Activated CD4-positive, alpha-beta T cell treated with anti-CD3 and anti-CD28 coated beads for 4 hours (primary cell): ENCODE measurements at places on chromosomes 2 and 18.

DNA sequence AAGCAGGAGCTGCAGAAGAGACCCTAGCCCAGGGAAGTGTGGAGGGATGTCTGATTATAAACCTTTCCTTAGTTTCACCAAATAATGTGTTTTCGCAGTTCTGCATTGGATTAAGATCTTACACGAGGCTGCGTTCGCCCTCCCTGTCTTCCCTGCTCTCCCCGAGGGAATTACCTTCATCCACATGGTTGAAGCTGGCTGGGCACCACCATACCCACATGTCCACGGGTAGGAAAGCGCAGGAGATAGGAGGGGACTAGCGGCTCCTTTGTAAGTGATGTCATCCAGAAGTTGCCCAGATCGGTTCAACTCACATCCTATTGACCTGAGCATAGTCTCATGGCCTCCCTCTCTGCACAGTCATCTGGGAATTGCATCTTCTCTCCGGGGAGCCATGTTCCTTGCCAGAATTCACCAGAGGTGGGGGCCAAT, 1.1 kb downstream of the TTL start:
- DNase-seq, result no peak

DNA sequence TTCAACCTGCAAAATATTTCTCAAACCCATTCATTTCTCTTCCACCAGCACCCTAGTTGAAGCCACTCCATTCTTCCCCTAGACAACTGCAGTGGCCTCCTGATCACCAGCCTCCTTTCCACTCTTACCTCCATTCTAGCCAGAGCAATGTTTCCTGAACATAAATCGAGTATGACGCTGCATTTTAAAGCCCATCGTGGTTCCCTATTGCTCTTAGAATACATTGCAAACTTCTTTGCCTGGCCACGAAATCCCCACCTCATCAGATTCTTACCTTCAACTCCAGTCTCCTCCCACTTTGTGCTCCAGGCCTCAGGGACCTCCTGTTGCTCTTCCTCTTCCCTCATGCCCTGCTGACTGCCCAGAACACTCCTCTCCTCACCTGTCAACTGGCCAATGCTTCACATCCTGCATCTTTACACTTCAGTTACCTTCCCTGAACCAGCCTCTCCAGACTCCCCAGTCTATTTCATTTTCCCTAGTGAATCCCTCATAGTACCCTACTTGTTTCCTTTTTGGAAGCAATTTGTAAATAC, 176.5 kb upstream of the CTAGE1 start:
- DNase-seq, result no peak

DNA sequence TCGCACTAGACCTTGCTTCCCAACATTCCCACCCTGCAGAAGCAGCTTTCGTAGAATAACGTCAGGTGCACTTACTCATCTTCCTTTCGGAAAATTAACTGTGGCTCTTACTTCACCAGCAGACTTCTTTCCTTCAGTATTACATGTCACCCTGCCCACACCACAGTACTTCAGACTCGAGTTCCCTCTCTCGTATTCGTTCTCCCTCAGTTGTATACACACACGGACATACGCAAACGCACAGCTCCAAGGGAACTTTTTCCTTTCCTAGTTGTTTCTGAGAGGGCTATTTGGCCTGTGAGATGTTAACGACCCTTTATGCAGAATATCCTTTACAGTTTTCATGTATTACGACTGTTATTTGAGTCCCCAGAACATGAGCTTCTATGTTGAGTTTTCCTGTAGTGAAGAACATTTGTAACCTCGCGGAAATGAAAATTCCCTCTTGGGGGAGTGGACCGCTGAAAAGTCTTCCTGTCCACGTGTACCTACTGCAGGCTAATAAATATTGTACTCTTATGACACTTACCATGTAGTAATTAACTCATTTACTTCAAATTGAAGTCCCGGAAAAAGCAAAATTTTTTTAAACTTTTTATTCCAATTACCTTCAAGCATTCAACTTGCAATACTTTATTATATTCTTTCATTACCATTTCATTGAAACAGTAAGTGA, 908 bp downstream of the ERLEC1 start:
- DNase-seq, result peak; percentile 13

DNA sequence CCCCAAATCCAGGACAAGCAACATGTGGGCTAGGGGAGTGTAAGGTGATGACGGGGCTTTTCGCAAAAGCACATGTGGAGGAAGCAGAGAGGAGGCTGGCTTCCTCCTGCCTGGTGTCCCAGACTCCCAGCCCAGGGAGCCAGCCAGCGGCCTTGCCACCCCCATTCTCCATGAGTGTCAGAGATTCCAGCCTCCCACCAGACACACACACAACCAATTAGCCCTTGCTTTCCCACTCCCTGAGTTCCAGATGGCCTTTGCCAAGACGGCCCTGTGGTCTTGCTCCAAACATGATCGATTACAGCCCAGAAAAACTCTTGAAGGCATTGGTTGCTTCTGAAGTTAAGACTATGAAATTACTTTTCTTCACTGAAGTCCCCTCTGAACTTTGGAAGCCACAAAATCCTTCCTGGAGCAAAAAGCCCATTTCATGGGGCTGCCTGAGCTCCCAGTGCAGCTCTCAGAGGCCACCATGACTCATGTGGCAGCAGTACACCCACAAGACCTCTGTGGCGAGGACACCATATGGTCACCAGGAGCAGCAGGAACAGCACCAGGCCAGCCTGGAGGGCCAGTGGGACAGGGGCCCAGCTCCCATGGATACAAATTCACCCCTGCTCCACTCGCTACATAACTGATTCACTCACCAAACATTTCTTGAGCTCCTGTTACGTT, 69.1 kb upstream of the PID1 start:
- no peak for DNase-seq

DNA sequence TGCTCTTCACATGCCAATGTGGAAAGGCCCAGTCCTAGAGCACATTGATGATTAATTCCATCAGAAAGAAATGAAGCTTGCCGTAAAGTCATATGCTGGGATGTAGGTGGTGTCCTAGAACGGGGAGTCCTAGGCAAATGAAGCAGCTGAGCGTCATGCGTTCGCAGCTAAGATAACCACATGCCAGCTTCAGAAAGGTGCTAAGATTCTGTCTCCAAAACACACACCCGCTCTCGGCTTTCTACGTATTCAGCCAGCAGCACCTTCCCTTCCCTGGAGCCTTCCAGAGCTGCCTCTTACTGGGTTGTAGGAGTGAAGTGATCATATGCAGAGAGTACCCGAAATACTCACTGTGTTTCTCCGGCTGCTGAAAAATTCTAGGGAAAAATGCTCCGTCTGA, 421.6 kb upstream of the ID2 start:
- no peak for DNase-seq

DNA sequence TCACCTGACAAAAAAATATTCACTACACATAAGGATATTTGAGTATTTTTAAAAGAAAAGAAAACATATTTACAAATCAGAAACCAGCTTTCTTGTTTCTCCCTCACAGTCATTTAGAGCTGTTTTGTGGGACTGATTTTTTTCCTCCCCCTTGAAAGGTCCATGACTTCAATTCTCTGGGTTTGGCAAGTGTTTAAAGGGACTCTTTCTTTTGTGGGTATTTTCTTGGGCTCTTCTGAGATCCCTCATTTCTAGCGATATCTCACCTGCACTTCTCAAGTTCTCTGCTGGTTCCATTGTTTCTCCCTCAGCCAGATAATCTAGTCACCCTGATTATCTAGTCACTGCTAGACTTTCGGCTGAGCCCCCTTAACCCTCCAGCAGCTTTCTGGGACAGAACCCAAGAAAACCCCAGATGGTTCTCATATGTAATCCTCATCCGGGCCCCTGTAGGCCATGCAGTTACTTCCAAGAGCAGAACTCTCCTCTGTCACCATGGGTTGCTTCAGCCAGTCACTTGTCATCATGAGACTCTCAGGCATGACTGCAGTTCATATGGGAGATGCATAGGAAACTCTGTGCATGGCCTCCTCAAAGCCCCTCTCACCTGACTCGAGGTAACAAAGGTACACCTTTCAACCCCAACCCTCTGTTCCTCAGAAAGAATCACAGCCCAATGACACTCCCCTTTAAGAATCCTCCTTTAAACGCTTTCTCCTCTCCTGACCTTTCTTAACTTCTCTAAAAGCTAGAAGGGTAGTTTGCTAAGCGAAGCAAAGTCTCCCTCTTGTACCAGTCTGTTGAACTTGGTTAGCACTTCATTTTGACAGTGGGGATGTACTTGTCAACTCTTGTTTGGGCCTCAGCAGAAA, 36.7 kb upstream of the ITGA4 start:
- DNase-seq, result no peak

- DNase-seq, result no peak
Measured at GRCh38 chr2:68320118-68320641, 431 bp upstream of the CNRIP1 start.

- no peak for DNase-seq
Measured at GRCh38 chr2:1375794-1376193, 37.5 kb upstream of the TPO start.

- DNase-seq, result no peak
Measured at GRCh38 chr2:70901227-70902066, 34.3 kb upstream of the ATP6V1B1 start.

DNA sequence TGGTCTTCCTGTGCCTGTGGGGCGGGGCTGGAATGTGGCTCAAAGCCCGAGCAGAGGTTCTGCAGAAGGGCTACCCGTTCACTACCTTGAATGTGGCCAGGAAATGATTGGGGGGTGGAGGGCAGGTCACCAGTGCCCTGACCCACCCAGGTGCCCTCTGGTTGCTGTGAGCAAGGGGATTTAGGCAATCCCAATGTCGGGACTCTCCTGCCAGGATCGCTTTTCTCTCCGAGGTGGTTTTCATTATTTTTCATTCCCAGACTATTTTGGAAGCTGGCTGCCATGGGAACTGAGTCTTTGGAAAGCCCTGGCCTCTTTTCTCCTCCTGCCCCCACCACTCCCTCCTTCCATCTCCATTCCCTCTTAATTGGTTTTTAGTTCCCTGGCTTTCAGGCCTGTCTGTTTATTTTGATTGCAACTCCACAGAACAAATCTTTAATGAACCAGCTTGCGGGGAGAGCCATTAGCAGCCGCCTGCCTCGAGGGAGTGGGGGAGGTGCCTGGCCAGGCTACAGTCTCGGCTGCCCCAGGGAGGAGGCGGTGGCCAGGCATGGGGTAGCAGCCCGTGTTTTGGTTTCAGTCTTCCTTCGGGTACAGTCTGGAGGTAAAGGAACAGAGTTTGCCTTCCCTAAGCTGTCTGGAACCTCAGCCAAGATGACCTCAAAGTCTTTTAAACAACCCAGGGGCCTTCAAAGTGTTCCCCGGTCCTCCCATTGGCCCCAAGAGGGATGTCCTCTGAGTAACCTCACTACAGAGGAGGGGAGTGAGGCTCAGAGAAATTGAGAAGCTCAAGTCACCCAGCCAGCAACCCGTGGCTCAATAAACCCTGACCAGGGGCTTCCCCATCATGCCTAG, 114.4 kb upstream of the HAAO start:
- DNase-seq, result no peak

DNA sequence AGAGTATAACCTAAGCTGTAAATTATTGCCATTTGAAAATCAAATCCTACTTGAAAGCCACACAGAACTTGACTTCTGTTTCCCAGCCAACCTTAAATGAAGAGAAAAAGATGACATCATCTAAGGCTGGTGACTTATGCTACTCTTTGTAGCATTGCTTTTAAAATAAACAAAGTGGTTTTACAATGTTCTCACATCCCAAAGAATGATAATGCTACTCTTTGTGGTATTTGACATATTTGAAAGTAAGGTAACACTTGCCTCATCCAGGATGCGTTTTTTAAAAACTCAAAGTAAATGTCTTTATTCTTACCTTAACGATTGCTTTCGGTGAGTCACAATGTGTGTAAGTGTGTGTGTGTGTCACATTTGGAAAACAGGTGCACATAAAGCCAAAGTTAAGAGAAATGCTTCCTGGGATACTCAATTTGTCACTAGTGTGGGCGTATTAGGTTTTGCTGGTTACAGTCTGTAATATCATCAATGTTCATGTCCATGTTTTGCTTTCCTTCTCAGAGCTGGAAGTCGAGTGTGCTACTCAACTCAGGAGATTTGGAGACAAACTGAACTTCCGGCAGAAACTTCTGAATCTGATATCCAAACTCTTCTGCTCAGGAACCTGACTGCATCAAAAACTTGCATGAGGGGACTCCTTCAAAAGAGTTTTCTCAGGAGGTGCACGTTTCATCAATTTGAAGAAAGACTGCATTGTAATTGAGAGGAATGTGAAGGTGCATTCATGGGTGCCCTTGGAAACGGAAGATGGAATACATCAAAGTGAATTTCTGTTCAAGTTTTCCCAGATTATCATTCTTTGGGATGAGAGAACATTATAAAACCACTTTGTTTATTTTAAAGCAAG, 2.6 kb downstream of the PMAIP1 start:
- DNase-seq, result no peak

DNA sequence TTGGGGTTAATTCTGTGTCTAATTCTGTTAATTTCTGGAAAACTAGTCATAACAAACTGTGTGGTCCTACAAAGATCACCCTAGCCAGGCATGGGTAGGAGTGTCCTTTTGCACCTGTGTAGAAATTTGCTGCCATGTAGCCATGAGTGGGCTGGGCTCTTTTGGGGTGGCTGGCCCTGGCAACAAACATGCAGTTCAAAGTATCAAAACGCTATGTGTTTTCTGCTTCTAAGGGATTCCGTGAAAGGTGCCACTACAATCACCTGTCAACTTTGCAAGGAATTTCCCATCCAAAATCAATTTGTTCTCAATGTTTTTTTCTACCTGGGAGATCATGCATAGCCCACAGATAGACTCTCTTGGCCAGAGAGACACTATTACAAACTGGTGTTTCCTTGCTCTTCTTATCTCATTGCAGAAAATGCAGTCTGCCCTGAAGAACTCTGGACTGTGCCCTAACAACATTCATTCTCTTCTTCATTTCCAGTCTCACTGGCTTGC, 537.7 kb upstream of the ID2 start:
- DNase-seq, result no peak

- DNase-seq, result peak; percentile 41
Measured at GRCh38 chr2:236343400-236344161, 79.4 kb upstream of the ASB18 start.

DNA sequence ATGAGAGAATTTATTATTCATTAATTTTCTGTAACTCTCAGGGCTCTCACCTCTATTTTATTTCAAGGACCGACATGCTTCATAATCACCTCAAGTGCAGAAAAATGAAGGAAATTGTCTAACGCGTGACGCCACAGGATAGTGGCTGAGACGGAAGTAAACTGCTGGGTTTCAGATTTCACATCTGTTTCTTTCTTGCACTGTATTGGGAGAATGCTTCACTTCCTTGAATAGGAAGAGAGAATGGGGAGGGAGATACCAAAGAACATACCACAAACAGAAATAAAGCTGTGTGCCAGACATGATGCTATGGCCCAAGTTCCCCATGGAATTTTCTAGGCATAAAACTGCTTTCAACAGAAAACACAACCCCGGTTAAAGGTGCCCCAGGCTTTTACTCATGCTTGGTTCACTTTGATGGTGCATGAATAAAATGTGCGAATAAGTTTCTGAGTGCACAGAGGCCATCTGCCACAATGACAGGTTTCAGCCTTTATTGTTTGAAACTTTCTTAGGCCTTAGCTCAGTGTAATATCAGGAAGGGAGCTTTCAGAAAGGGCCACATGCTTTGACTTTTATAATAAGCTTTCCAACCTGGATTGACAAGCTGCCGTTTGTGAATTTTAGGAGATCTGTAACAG, 1116.4 kb downstream of the SOCS6 start:
- no peak for DNase-seq
